Pulmonary artery endothelial cell (primary cell): ENCODE measurements at places on chromosomes 13 and 19. TPM values are rescaled to one million over a fixed set of nuclear protein-coding genes. Genes with fewer than 3 reads are reported as not detected.

Gene VSIG10L
- total RNA-seq = 0.04 and 0.07 TPM in 2 replicates

Gene ACER1
- total RNA-seq = not detected in 2 replicates

DNA sequence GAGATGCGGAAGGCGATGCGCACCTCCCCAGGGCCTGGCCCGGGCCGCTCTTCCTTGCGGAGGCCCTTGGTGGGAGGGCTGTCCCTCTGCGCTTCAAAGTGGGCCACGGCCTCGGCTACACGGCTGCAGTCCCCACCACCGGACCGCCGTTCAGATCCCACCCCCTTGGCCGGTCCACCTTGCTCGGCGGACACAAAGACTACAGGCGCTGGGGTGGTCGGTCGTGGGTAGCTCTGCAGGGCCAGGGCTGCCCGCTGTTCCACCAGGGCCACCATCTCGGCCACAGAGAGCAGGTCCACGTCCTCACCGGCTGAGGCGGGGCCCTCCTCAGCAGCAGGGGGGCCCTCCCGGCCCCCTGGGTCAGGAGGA, 18.0 kb downstream of the FBXO46 start:
- DNase-seq = no peak

- DNase-seq = no peak
These were observed 68.3 kb downstream of the ATP8A2 start for GRCh38 chr13:25440061-25440460.

DNA sequence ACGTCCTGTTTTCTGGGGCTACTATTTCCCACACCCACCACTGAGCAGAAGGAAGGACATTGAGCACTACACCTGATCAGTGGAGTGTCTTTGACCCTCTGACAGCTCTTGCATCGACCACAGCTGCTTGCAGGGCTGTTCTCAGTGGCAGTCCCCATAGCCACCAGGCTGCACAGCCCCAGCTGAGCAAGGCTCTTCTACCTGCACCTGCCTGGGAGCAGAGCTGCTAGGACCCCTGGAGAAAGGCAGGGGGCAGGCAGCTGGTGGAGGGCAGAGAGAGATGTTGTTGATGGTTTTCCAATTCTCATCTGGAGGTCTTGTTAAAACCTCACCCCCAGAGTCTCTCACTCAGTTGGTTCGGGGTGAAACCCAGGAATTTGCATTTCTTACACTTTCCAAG, 361.8 kb upstream of the ZNF507 start:
- DNase-seq = no peak
